ENCODE measurements at places on chromosomes 12 and 14. TPM values are rescaled to one million over a fixed set of nuclear protein-coding genes. Genes with fewer than 3 reads are reported as not detected.

DNA sequence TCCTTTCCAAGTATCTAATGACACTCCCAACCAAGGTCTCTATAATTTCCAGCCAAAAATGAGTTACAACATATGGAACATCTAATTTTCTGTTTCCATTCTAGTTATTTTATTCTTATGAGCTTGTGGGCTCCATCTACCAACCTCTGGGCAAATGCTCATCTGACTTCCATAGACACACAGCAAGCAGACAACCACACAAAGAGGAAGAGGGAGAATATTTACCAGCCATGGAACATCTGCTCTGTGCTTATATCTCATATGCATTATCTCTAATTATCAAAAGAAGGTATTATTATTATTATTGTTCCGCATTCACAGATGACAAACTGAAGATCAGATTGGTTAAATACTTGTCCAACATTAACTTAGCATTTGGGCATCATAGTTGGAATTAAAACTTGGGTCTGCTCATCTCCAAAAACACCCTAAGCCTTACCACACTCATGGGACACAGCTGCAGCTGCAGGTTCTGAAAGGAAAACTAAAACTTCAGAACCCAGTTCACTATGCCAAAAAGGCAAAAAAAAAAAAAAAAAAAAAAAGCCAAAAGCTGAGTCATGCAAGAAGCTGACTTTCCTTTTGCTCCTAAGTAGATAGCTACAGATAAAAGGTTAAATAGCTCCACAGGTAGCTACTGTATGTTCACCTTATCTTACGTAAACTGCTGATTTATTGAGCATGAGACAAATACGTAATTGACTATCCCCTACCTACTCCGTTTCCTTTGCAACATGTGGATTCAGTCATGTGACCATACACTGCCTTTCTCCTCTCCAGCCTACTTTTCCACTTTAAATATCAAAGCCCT lies 23.6 kb upstream of the TCL1B start:
- no peak for DNase-seq

- DNase-seq = no peak
Measured at GRCh38 chr12:538731-539539, 79.2 kb downstream of the B4GALNT3 start.

DNA sequence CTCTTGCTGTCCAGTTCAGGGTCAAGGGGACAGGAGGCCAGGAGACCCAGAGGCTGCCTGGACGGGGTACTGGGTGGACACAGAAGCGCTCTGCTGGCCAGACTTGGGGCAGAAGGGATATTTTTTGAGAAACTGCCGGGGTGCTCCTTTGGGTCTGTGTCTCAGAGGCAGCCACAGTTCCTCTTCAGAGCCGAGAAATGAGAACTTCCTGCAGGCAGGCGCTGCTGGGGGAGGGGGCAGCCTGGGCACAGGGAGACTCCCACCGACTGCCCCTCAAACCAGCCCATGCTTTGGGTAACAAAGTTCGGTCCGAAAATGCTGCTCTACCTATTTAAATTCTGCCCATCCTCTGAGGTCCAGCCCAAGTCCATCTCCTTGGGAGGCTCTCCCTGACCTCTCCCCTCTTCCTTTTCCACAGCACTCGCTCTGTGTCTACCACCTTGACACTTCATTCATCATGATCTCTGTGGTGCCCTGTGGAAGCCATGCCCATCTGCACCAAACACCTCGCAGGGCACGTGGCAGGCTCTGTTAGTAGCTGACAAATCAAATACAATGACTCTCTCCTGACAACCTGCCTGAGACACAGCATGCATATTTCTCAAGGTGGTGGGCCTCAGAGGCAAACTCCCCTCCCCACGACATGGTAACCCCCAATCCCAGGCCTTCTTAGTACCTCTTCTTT lies 16.4 kb downstream of the HDAC7 start:
- no peak for DNase-seq

Gene TXNDC16
- 8.1 TPM for total RNA-seq

Gene DHRS2
- total RNA-seq = 10.4 TPM

Gene TRHDE
- not detected for total RNA-seq

Measured in activated naive CD8-positive, alpha-beta T cell treated with anti-CD3 and anti-CD28 coated beads for 36 hours (primary cell).